ENCODE measurements at places on chromosomes 1 and 21.
A peak's percentile ranks its signal among the peaks of the same experiment; 100 is the strongest.

- DNase-seq, result peak; percentile 9
Observed at GRCh38 chr21:37862536-37862935, 53.7 kb downstream of the KCNJ6 start.

DNA sequence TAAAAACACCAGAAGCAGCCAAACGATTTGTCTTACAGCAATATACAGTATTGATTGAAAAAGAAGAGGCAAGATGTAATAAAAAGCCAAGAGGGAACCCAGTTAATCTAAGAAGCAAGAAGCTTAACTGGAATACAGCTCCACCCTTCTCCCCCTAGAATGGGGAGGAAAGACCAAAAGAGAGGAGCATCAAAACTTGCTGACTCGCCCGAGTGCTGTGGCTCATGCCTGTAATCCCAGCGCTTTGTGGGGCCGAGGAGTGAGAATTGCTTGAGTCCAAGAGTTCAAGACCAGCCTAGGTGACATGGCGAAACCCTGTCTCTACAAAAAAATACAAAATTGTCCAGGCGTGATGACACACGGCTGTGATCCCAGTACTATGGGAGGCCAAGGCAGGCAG lies 32.2 kb downstream of the BRWD1 start:
- no peak for DNase-seq

DNA sequence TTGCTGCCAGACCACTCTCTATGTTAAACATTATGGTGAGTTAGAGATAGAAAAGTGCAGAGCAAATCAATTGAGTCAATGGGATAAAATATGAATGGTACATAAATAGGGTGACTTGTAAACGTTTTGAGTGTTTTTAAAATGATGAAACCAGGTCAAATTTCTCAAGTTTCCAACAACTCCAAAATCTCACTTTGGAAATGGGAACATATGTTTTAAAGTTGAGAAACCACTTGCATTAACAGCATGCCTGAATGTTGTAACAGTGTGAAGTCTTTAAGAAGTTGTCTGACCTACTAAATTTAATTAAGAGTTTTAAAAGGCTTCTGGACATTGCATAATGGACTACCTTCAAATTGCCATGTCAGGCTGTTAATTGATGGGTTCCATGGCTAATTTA lies 33.6 kb upstream of the RAVER2 start:
- DNase-seq, result no peak

DNA sequence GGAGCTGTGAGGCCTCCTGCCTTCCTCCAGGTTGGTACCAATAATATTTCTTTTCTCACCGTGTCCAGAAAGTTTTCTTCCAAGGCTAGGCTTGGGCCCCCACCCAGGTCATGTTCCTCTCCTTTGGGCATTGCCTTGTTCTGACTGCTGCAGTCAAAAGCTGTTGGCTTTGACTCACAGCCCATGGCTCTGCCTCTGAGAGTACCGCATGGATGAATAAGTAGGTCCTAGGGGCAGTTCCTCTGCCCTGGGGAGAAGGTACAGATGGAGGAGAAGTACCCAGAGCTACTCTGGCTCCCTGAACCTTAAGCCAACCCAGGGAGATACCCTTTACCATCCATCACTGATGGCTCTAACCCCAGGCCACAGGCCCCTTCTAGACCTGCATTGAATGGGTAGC lies 115.0 kb downstream of the NAV1 start:
- no peak for DNase-seq

DNA sequence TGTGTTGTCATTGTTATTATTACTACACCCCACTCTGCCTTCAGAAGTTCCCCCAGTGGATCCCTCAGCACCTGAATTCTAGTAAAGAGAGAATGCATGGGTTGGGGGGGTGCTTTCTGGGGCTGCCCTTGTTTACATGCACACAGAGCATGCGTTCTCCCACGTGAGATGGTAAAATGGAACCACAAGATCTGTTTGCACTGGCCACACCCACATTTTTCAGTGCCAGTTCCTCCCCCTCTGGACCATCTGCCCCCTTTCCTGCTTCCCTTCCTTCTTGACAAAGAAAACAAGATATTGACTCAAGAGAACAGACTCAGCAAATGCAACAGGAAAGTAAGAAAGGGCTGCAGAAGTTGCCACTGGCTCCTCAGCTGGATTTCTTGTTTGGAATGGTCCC lies 8.9 kb downstream of the SLC6A17 start:
- no peak for DNase-seq

GRCh38 chr1:26686795-26687194 lies 9.0 kb upstream of the ARID1A start:
- peak; percentile 51 for DNase-seq

- DNase-seq, result no peak
Observed at GRCh38 chr1:17673329-17674072, 81.6 kb upstream of the ACTL8 start.

DNA sequence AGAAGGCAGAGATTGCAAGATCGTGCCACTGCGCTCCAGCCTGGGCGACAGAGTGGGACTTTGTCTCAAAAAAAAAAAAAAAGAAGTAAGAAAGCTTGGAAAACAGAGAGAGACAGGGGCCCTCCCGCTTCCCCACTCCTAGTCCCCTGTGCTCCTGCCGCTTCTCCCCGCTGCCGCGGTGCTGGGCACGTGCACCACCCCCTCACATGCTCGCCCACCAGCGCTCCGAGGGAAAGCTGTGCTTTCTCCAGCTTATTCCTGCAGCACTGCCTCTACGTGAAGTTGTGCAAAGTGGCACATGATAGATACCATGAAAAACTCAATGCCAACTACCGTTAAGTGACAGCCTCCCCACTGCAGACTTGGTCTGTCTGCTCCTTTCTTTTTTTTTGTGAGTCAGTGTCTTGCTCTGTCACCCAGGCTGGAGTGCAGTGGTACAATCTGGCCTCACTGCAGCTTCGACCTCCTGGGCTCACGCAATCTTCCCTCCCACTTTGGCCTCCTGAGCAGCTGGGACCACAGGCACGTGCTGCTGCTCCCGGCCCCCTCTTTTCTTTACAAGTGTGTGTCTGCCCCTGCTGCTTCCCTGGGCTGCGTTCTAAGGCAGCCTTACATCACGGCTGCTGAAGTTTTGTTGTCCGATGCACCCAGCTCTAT lies 15.4 kb downstream of the SLX9 start:
- DNase-seq, result peak; percentile 66

DNA sequence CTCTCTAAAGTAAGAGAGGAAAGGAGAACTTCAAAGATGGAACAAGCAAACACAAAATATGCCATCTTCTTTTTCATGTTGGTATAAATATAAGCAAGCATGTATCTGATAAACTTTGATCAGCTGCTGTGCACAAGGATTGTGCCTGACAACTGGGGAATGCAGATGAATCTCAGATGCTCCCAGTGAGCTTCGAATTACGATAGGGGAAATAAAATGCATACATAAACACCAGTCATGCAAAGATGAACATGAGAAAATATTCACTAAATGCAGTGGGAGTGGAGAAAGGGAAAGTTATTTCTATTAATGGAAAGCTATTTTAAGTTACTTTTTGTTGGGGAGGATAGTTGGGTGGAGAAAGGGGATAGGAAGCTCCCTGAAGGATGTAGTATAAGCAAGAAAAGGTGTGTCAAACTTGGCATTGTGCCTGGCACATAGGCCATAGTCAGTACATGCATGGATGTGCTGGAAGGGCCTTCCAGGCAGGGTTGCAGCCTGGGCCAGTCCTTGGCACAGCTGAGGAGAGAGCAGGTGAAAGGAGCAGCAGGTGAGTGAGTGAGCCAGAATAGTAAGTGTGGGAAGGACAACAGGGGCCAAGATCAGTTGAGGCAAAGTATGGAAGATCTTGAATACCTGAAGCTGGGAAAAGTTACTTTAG lies 57.8 kb upstream of the PGD start:
- DNase-seq, result no peak

DNA sequence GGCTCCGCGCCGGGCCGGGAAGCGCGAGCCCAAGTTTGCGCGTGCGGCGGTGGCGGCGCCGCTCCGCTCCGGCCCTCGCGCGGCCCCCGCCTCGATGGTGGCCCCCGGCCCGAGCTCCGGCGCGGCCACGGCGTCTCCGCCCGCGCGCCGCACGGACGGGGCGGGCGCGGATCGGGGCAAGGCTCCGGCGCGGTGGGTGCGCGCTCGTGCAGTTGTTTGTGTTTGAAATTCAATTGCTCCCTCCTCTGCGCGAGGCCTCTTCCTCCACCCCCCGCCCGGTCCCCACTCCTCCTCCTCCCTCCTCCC lies at the start of gene HDGF:
TSS of gene HDGF (minus strand) at position 225 of the 306 bp plus-strand sequence. CDS start 246 bp downstream, outside the sequence.
- DNase-seq, result no peak

DNA sequence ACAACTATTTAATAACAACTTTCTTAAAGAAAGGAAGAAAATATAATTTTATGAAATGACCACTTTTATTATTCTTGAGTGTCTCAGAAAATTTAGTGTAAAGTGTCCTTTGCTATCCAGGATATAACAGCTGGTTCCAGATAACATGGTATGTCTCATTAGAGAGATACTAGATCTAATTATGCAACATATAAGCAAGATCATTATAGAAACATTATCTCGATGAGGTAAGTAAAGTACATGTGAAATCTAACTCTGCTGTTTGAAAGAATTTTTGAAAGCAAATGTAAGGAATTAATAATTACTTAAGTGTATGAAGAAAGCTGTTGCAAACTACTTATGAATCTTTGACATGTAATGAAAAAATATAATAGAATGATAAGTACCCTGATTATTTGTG lies 887.4 kb upstream of the CXADR start:
- no peak for DNase-seq

DNA sequence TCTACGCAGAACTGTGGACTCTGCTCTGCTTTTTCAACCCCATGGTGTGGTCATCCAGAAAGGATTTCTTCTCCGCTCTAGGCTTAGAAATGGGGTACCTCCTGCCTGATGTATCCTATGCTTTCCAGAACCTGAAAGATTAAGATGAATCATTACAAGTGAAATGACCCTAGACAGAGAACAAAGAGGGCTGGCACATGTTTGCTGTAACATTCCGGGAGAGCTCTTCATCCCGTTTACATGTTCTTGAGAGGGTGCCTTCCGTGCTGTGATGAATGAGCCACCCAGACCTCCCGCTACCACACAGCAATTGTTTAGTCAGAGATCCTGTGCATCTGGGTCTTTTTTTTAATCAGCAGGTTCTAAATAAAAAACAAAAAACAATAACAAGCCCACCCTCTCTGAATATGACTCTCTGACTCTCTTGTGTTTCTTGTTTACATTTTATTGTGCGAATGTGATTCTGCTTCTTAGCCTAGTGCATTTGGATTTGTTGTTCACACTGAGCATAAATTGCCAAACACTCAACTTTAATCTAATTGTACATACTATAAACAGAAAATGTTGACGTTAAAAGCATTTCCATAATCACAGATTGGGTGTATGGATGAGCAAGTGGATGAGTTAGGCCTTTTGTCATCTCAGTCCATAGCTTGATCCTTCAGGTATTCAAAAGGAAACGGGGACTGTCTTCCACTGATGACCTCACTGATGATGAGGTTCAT lies 87.1 kb downstream of the GPR88 start:
- DNase-seq, result no peak

Measured in cardiac muscle cell (in vitro differentiated cells and primary cell).